Activated naive CD8-positive, alpha-beta T cell treated with anti-CD3 and anti-CD28 coated beads, Interleukin-2, amount 10 ng/mL, durations not matched to agents 7 days and 5 days (primary cell): ENCODE measurements at places on chromosomes 4 and X.

GRCh38 chrX:69221239-69222102 is 56.2 kb upstream of the PJA1 start:
- H3K27me3 ChIP-seq, result no peaks in the 10 kb centered on the region
- DNase-seq, result no peak
- H3K4me3 ChIP-seq, result no peak overlapping the region
- H3K4me1 ChIP-seq, result peaks cover 1% of the 10 kb centered on the region

GRCh38 chr4:75321484-75321883 is 192.7 kb downstream of the RCHY1 start:
- H3K4me1 ChIP-seq, result no peaks in the 10 kb centered on the region
- H3K27ac ChIP-seq, result no peak overlapping the region
- DNase-seq, result no peak
- no peaks in the 10 kb centered on the region for H3K27me3 ChIP-seq
- no peak overlapping the region for H3K4me3 ChIP-seq

DNA sequence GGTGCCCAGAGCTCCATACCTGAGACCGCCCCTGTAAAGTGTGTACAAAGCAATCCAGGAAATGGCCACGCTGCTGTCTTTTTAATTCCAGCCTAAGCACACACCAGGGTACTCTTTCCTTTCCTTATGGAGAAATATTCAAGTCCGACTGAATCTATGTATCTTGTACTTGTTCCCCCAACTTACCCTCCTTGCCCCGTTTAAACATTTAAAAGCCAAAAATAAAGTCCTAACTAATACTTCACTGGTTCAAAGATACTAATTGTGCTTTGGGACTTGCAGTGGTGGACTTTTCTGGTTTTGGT is 731 bp upstream of the AMMECR1 start:
- H3K27me3 ChIP-seq, result no peaks in the 10 kb centered on the region
- H3K27ac ChIP-seq, result peak overlapping the region; percentile 89
- peaks cover 6% of the 10 kb centered on the region for H3K4me1 ChIP-seq
- no peak for DNase-seq
- peak overlapping the region; percentile 87 for H3K4me3 ChIP-seq
- no peaks in the 10 kb centered on the region for H3K36me3 ChIP-seq

- no peak overlapping the region for H3K4me3 ChIP-seq
- H3K27me3 ChIP-seq, result no peaks in the 10 kb centered on the region
- DNase-seq, result no peak
These were observed 120.0 kb upstream of the ZDHHC15 start for GRCh38 chrX:75642811-75643361.

- no peaks in the 10 kb centered on the region for H3K36me3 ChIP-seq
- H3K4me3 ChIP-seq, result no peak overlapping the region
- no peaks in the 10 kb centered on the region for H3K27me3 ChIP-seq
- DNase-seq, result no peak
These were observed 21.2 kb downstream of the L1CAM start for GRCh38 chrX:153864561-153865320.

- H3K27ac ChIP-seq, result no peak overlapping the region
- DNase-seq, result no peak
- H3K4me1 ChIP-seq, result peaks cover under 1% of the 10 kb centered on the region
- peaks cover 4% of the 10 kb centered on the region for H3K27me3 ChIP-seq
- H3K4me3 ChIP-seq, result no peak overlapping the region
- H3K36me3 ChIP-seq, result no peaks in the 10 kb centered on the region
These were observed 129.4 kb upstream of the ARSJ start for GRCh38 chr4:114108869-114109268.

DNA sequence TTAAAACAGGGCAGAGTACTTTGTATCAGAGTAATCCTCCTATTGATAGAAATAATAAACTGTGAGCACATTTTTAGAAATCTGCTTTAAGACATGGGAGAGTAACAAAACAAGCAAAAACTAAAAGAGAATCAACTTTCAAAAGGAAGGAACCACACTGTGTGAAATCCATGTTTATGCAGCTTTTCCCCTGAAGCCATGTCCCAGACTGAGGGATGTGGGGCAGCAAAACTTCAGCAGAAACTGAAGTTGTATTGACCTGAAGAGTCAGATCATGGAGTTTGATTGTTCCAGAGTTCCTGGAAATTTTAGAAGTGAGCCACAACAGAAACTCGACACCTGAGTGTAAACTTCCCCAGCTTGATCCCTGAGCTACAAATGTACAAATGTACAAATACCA is 53.2 kb downstream of the COMMD8 start:
- H3K27me3 ChIP-seq, result peaks cover 11% of the 10 kb centered on the region
- no peak overlapping the region for H3K27ac ChIP-seq
- H3K36me3 ChIP-seq, result no peaks in the 10 kb centered on the region

DNA sequence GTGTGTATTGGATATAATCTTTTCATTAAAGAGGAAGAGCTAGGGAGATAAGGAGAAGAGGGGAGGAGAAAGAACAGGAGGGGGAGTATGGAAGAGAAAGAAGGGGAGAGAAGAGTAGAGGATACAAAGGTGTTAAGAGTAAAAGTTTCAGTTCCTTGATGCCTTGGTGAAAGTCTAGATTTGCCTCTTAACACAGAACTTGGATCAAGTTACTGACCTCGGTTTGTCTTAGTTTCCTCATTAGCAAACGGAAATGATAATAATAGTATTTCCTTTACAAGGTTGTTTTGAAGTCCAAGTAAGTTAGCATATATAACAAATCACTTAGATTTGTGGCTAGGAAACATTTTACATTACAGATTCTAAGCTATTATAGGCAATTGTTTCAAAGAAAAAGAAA is 287.1 kb downstream of the PPARGC1A start:
- H3K36me3 ChIP-seq, result no peaks in the 10 kb centered on the region
- H3K27ac ChIP-seq, result no peak overlapping the region
- DNase-seq, result no peak
- no peak overlapping the region for H3K4me3 ChIP-seq

DNA sequence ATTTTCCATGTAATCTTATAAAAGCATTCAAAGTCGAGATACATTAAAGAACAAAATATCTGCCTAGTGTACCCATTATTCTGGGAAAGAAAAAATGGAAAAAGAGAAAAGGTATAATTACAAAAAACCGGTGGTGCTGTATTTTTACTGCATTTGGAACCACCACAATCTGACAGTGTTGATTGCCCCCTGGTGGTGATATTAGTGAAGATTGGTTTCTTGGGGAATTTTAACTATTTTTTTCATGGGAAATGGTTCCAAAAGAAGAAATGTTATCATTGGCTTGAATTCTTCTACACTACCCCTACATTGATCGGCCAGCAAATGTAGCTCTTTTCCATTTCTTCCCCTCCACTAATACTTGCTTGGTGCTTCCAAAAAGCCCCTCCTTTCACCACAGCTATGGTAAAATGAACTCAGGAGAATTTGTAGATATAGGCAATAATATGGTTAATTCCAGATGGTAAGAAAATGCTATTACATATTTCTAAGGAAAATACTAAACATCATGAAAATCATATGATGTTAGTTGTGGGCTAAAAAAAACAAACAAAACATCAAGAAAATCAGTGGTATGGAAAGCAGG is 50.0 kb downstream of the COX18 start:
- peaks cover 3% of the 10 kb centered on the region for H3K4me1 ChIP-seq
- H3K36me3 ChIP-seq, result no peaks in the 10 kb centered on the region
- no peak overlapping the region for H3K4me3 ChIP-seq
- H3K27me3 ChIP-seq, result peaks cover 7% of the 10 kb centered on the region
- no peak overlapping the region for H3K27ac ChIP-seq

DNA sequence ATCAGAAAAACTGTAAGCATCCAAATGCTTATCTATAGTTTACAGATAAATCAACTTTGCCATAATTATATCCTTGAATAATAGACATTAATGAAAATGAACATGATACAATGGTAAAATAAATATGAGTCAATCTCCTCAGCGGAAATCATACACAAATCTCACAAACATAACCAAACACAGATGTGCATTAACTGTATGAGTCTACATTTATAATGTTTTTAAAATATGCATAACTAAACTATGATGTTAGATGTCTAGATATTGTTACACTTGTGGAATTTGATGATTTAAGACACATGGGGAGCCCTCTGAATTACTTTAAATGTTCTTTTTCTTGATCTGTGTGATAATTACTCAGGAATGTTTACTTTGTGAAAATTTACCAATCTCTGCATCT is 951.2 kb downstream of the TECRL start:
- H3K36me3 ChIP-seq, result no peaks in the 10 kb centered on the region
- H3K4me1 ChIP-seq, result no peaks in the 10 kb centered on the region
- H3K4me3 ChIP-seq, result no peak overlapping the region
- no peak overlapping the region for H3K27ac ChIP-seq

- DNase-seq, result no peak
- H3K4me1 ChIP-seq, result no peaks in the 10 kb centered on the region
- H3K27ac ChIP-seq, result no peak overlapping the region
- H3K4me3 ChIP-seq, result no peak overlapping the region
- H3K36me3 ChIP-seq, result no peaks in the 10 kb centered on the region
These were observed 286.8 kb upstream of the UGT8 start for GRCh38 chr4:114311787-114312186.

- DNase-seq, result peak; percentile 25
- H3K4me1 ChIP-seq, result peaks cover 7% of the 10 kb centered on the region
- peak within 1 kb of the TSS; percentile 84 for H3K4me3 ChIP-seq
- H3K36me3 ChIP-seq, result peaks cover 1% of the 10 kb centered on the region
These were observed at the start of gene EDA2R for GRCh38 chrX:66638591-66639500. Gene EDA2R, minus strand, starts transcription at chrX:66639078. Its CDS starts 23,058 bp downstream, at chrX:66616020.

- H3K27ac ChIP-seq, result no peak overlapping the region
- no peak overlapping the region for H3K4me3 ChIP-seq
- H3K4me1 ChIP-seq, result no peaks in the 10 kb centered on the region
- no peaks in the 10 kb centered on the region for H3K27me3 ChIP-seq
- DNase-seq, result no peak
These were observed 108.5 kb upstream of the GLRA2 start for GRCh38 chrX:14420841-14421240.

- H3K27ac ChIP-seq, result no peak overlapping the region
- no peaks in the 10 kb centered on the region for H3K4me1 ChIP-seq
- H3K36me3 ChIP-seq, result no peaks in the 10 kb centered on the region
- H3K4me3 ChIP-seq, result no peak overlapping the region
These were observed 958.6 kb downstream of the STIM2 start for GRCh38 chr4:27819246-27819645.

DNA sequence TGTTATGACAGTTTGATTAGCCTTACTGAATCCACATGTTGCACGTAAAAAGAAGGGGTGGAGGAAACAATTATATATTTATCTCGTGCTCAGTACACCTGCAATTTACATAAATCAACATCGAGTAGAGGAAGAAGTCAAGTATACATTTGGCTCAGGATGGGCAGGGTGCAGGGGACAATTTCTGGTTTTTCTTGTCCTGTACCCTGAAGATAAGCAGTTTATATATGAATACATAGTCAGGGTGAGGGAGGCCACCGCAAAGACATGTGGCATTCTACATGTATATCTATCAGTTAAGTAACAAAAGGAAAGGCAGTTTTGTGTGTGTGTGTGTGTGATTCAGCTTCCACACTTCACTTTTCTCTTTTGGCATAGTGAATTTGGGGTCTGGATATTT is 11.1 kb upstream of the EREG start:
- DNase-seq, result no peak
- no peak overlapping the region for H3K4me3 ChIP-seq
- H3K27me3 ChIP-seq, result peaks cover 12% of the 10 kb centered on the region
- no peaks in the 10 kb centered on the region for H3K4me1 ChIP-seq

- no peak for DNase-seq
- H3K27ac ChIP-seq, result no peak overlapping the region
- no peak overlapping the region for H3K4me3 ChIP-seq
- H3K4me1 ChIP-seq, result no peaks in the 10 kb centered on the region
These were observed 19.7 kb downstream of the GRIA3 start for GRCh38 chrX:123203772-123204171.

GRCh38 chr4:24032371-24032989 is 142.6 kb upstream of the PPARGC1A start:
- no peaks in the 10 kb centered on the region for H3K27me3 ChIP-seq
- no peaks in the 10 kb centered on the region for H3K36me3 ChIP-seq
- DNase-seq, result no peak
- H3K4me3 ChIP-seq, result no peak overlapping the region

- no peak for DNase-seq
- H3K4me1 ChIP-seq, result peaks cover 7% of the 10 kb centered on the region
- peaks cover 2% of the 10 kb centered on the region for H3K27me3 ChIP-seq
- no peak overlapping the region for H3K27ac ChIP-seq
- no peaks in the 10 kb centered on the region for H3K36me3 ChIP-seq
These were observed 273.8 kb upstream of the CLNK start for GRCh38 chr4:10958226-10958856.

DNA sequence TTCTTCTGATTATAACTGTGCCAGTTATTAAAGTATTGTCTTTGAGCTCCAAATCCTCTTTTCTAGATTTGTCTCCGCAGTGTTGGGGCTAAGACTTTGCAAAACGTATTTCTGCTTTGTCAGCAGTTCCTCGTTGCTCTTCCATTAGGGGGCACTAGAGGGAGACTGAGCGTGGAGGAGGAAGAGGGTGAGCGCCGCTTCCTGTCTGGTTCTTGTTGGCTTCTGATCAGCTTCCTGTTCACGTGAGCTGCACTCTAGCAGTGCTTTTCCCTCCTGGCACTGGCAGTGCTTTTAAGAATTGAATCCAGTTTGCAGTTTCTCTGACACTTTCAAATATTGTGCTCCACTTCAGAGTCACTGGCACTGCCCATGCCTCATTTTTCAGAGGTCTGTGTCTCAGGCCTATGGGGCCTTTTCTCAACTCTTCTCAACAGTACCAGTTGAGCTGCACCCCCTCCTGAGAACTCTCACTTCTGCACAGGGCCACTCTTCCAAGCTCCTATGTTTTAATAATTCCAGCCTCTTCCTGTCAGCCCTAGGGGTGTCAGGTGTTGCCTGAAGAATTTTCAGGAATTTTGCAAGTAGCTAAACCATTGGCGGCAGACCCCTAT is 54.4 kb upstream of the LCORL start:
- DNase-seq, result no peak
- H3K36me3 ChIP-seq, result no peaks in the 10 kb centered on the region
- peaks cover 6% of the 10 kb centered on the region for H3K4me1 ChIP-seq
- peaks cover 10% of the 10 kb centered on the region for H3K27me3 ChIP-seq
- H3K4me3 ChIP-seq, result no peak overlapping the region
- no peak overlapping the region for H3K27ac ChIP-seq

DNA sequence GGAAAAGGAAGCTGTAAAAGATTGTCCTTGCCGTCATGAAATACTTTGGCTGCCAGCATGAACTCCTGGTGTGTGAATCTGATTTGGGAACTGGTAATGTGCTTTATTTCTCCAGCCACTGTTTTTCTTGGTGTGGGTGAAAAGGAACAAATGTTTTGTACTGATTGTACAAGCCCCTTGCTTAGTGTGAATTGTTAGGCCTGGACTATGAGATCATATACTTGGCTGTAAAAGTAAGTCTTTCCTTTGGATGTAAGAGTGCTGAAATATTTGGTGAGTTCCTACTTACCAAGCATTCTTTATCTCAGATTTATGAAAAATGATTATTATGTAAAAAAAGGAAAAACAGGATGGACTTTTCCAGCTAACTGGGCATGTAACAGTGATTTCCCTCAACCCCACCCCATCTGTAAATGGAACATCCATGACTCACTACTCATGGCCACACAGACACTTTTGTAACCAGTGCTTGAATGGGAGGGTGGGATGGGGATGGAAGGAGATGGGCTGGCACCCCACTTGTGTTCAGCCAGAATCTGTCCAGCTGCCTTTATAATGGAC is 6.3 kb downstream of the FNIP2 start:
- H3K27ac ChIP-seq, result no peak overlapping the region
- H3K36me3 ChIP-seq, result peaks cover 10% of the 10 kb centered on the region
- no peaks in the 10 kb centered on the region for H3K27me3 ChIP-seq
- H3K4me1 ChIP-seq, result peaks cover 40% of the 10 kb centered on the region

- DNase-seq, result no peak
- no peak overlapping the region for H3K4me3 ChIP-seq
- no peaks in the 10 kb centered on the region for H3K36me3 ChIP-seq
- no peaks in the 10 kb centered on the region for H3K27me3 ChIP-seq
- H3K27ac ChIP-seq, result no peak overlapping the region
These were observed 879.1 kb downstream of the SH3BGRL start for GRCh38 chrX:82081027-82081426.
